ENCODE measurements at places on chromosomes 12 and 14. TPM values are rescaled to one million over a fixed set of nuclear protein-coding genes. Genes with fewer than 3 reads are reported as not detected.

Gene FOXM1
- total RNA-seq, result 109 TPM

Gene PTPRB
- total RNA-seq, result not detected

Gene HOXC5
- total RNA-seq, result not detected

Gene DHRS2
- total RNA-seq, result 10.6 TPM

Gene ADAM21
- total RNA-seq, result not detected

Gene TMX1
- 25.7 TPM for total RNA-seq

Gene NEDD1
- 58.8 TPM for total RNA-seq

Gene HOXC6
- total RNA-seq, result not detected

Gene MAPKAPK5
- total RNA-seq, result 56.5 TPM

Gene CACNA1C
- 0.14 TPM for total RNA-seq

Gene CIROP
- total RNA-seq, result not detected

Gene CCDC197
- total RNA-seq, result 1.6 TPM

Gene NUBPL
- total RNA-seq, result 7.7 TPM

Gene FAM181A
- not detected for total RNA-seq

Gene YBX3
- 132 TPM for total RNA-seq

Gene SCN8A
- total RNA-seq, result 0.79 TPM

Gene LRFN5
- not detected for total RNA-seq

Gene OR11H12
- not detected for total RNA-seq

Gene CCDC196
- total RNA-seq, result not detected

Gene KCNJ8
- not detected for total RNA-seq

Gene NKX2-1
- not detected for total RNA-seq

Gene ZC2HC1C
- total RNA-seq, result 3.0 TPM

Gene CYP27B1
- total RNA-seq, result 14.7 TPM

Gene BBS10
- total RNA-seq, result 3.8 TPM

Gene MOK
- 2.8 TPM for total RNA-seq

Gene ANO6
- 27.0 TPM for total RNA-seq

Gene DNM1L
- 60.3 TPM for total RNA-seq

Gene TAS2R8
- total RNA-seq, result not detected

Gene RGS6
- 2.5 TPM for total RNA-seq

Gene GZMH
- 74.2 TPM for total RNA-seq

Gene TAS2R43
- total RNA-seq, result 0.48 TPM

Gene BDKRB1
- not detected for total RNA-seq

Data from activated T-cell treated with anti-CD3 and anti-CD28 coated beads, Interleukin-2, amount 50 U/mL, for 72 hours (primary cell).